ENCODE measurements at places on chromosomes 1 and 21.

DNA sequence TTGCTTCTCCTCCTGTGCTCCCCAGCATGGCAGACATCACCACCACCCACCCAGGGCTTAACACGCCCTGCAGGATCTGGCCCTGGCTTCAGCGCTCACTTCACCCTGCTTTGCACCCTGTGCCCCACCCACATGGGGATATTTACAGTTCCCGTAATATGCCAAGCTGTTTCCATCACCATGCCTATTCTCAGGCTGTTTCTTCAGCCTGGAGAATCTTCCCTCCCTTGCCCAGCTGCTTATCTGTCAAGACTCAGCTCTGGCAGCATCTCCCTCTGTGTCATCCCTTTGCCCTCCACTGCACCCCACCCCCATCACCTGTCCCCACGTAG is 3.6 kb upstream of the AHCYL1 start:
- no peak for DNase-seq

DNA sequence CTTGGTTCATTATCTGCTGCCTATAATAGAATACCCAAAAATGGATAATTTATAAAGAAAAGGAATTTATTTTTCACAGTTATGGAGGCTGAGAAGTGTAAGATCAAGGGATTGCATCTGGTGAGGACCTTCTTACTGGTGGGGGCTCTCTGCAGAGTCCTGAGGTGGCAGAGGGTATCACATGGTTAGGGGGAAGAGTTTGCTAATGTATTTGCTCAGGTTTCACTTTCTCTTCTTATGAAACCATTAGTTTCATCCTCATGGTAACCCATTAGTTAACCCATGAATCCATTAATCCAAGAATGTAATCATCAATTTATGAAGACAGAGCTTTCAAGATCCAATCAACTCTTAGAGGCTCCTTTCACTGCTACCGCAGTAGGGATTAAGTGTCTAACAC is 120.6 kb downstream of the DNM3 start:
- DNase-seq, result no peak

- no peak for DNase-seq
These were observed 3.4 kb upstream of the ECE1 start for GRCh38 chr1:21293537-21294265.

GRCh38 chr1:246297279-246298265 is 209.5 kb downstream of the SMYD3 start:
- DNase-seq, result peak; percentile 80

DNA sequence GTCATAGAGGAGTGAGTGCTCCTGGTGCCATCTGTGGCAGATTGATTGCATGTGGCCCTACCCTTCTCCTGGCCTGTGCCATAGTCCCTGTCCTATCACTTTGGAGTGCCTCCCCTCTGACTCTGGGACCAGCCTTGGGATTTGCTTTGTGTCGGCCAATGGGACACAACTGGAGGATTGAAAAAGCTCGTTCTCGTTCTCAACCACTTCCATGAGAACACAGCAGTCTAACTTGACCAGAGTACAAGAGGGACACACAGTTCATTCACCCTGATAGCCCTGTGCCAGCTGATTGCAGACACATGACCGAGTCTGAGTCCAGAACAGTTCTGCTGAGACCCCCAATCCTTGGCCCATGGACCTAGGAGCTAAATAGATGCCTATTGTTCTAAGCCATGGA is 47.8 kb downstream of the C1orf198 start:
- no peak for DNase-seq

GRCh38 chr1:153490272-153491051 is 30.0 kb upstream of the S100A7 start:
- peak; percentile 98 for DNase-seq

DNA sequence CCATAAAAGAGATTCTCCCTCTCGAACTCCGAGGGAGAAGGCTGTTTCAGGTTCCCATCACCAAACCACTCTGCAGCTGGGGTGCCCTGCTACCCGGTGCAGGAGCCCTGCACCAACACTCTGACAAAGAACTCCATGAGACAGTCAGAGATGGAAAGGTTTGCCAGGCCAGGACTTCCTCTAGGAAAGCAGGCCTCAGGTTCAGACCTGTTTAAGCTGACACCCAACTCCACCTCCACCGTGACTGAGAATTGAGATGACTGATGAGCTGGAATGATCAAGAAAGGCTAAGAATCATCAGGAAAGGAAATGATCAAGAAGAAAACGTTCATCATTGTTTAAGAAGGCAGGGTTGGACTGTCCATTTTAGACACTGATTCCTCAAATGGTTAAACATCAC is 46.2 kb upstream of the KCNE1 start:
- DNase-seq, result peak; percentile 96

- DNase-seq, result peak; percentile 95
These were observed 35.8 kb downstream of the PLEKHA6 start for GRCh38 chr1:204323887-204324286.

GRCh38 chr1:211739671-211740411 is 64.4 kb upstream of the NEK2 start:
- no peak for DNase-seq

GRCh38 chr1:61244114-61244513 is 161.8 kb downstream of the NFIA start:
- peak; percentile 16 for DNase-seq

- peak; percentile 95 for DNase-seq
These were observed 83.8 kb upstream of the HOOK1 start for GRCh38 chr1:59730759-59731478.

GRCh38 chr1:38173157-38173831 is 126.7 kb upstream of the POU3F1 start:
- DNase-seq, result peak; percentile 4

GRCh38 chr1:246506367-246506673 is 759 bp downstream of the SMYD3 start:
- DNase-seq, result no peak

GRCh38 chr1:52404975-52405338 is 555 bp downstream of the PRPF38A start:
- no peak for DNase-seq

- no peak for DNase-seq
These were observed 4.8 kb upstream of the COX20 start for GRCh38 chr1:244830639-244831038.

GRCh38 chr1:185803241-185803640 is 69.0 kb downstream of the HMCN1 start:
- DNase-seq, result no peak

- no peak for DNase-seq
These were observed at the start of gene ERVH48-1 for GRCh38 chr21:42925114-42925926. Gene ERVH48-1, minus strand, starts transcription at chr21:42925630. Its CDS starts 6,624 bp downstream, at chr21:42919006.

DNA sequence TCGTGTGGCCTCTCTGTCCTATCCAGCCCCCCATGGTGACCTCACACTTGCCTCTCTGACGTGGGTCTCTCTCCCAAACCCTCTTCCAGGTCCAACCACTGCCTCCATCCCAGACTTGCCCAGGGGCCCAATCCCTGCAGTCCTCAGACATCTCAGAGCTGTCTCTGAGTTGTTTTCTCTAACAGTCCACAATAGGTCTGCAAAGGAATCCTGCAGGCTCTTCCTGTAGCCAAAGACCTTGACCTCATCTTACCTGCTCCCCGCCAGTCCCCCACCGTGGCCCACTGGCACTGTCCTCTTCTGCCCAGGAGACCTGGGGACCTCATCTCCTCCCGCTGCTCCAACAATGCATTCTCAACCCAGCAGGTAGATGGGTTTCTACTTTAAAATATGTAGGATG is 10.0 kb downstream of the RNF187 start:
- DNase-seq, result no peak

DNA sequence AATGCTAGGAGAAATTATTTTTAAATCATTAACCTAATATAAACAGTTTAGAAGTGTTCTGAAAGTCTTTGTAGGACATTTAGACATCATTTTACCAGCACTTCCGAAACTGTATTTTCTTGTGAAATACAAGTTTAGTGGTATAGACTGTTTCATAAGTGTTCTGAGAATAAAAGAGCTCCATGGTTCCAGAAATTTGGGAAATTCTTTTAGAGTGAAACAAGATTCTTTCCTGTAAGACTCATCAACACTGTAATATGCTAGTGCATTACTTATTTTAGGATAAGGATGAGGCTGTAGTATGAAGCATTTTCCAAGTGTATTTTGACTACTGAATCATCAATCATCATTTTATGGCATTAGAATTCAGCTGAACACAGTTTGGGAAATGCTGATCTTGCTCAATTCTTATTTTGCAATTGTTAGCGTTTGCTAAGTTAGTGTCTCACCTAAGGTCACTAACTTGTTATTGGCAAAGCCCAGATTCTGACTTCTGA is 73.4 kb downstream of the CEP350 start:
- DNase-seq, result peak; percentile 67

- DNase-seq, result no peak
These were observed 1.6 kb downstream of the FCN3 start for GRCh38 chr1:27372808-27373690.

- DNase-seq, result no peak
These were observed at the start of gene PTPRC for GRCh38 chr1:198638894-198639635. Gene PTPRC, plus strand, starts transcription at chr1:198639040. Its CDS starts 229 bp downstream, at chr1:198639269.

- DNase-seq, result peak; percentile 13
These were observed 16.7 kb downstream of the FMO3 start for GRCh38 chr1:171107262-171107940.

- DNase-seq, result peak; percentile 95
These were observed 17.4 kb upstream of the GNG12 start for GRCh38 chr1:67850611-67851075.

DNA sequence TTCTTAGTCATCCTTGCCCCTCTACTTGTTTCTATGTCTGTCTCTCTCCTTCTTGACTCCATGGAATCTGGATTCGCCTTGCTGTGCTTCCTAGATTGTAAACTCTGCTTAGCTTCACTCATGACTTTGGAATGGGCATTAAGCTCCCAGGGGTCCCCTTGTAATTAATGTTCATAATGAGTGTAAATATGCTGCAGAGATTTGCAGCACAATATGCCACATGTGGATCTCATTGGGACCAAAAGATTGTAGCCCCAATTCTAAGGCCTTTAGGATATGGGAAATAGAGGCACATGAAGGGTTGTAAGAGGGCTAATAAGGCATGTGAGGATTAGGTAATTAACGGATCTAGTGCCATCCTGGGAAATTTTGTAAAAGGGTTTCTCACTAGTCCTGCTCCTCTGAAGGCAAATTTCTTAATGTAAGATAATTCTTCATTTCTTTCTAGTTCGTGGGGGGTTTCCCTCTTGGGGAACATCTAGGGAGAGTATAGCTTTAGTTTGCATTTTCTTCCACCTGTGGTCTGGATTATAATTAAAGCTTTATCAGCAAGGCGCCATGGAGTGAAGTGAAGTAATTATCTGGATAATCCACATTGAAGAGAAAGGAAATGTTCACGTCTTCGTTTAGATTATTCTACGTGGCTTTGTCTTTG is 659.2 kb upstream of the PLXNA2 start:
- no peak for DNase-seq

- DNase-seq, result no peak
These were observed 217.8 kb downstream of the PTPRC start for GRCh38 chr1:198856601-198857000.

GRCh38 chr1:172398970-172399755 is 21.3 kb upstream of the C1orf105 start:
- DNase-seq, result peak; percentile 75

DNA sequence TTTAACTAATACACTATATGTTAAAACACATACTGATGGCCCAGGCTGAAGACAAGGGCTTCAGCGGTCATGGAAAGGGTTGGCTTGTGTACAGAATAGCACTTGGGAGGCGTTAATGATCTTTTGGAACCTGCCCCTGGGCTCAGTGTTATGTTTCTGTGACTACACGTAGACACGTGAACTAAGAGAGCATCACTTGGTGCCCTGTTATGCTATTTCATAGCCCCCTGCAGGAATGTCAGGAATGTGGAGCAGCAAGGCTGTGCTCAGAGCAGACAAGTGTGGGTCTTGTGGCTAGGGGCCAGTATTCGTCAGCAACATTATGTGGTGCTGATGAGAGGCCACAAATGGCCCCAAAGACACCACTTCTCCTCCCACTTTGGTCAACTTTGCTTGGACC is 132.4 kb downstream of the MAP3K21 start:
- no peak for DNase-seq

DNA sequence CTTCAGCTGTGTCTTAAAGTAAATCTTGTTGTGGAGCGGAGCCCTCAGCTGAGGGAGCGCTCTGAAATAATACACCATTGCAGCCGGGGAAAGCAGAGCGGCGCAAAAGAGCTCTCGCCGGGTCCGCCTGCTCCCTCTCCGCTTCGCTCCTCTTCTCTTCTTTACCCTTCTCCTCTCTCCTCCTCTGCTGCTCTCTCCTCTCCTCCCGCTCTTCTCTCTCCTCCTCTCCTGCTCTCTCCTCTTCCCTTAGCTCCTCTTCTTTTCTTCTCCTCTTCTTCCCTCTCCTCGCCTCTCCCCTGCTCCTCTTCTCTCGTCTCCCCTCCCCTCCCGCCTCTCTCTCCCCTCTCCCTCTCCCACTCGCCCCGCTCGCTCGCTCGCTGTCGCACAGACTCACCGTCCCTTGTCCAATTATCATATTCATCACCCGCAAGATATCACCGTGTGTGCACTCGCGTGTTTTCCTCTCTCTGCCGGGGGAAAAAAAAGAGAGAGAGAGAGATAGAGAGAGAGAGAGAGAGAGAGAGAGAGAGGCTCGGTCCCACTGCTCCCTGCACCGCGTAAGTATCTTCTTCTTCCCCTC is at the start of gene PROX1:
Gene PROX1 (plus strand): TSS at position 47 of the 580 bp plus-strand sequence. CDS start 8,563 bp downstream, outside the sequence.
- DNase-seq, result peak; percentile 85
